NCI-H1436 (cell line): ENCODE measurements at places on chromosomes 11 and 22.

DNA sequence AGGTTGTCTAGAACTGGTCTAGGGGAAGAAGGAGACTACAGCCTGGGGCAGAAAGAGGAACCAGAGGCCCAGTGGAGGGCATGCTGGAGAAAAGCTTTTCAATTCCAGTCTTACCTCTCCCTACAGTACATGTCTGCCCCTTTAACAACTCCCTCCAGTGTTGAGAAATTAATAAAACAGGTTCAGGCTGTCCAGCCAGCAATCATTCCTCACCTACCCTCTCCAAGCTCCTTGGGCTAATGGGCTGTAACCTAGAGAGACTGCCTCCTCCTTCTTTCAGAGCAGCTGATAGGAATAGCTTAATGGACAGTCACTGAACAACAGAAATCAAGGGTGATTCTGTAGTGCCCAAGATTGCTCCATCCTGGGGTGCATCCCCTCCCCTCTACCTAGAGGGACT, 8.8 kb downstream of the SLC35F2 start:
- no peak for DNase-seq

DNA sequence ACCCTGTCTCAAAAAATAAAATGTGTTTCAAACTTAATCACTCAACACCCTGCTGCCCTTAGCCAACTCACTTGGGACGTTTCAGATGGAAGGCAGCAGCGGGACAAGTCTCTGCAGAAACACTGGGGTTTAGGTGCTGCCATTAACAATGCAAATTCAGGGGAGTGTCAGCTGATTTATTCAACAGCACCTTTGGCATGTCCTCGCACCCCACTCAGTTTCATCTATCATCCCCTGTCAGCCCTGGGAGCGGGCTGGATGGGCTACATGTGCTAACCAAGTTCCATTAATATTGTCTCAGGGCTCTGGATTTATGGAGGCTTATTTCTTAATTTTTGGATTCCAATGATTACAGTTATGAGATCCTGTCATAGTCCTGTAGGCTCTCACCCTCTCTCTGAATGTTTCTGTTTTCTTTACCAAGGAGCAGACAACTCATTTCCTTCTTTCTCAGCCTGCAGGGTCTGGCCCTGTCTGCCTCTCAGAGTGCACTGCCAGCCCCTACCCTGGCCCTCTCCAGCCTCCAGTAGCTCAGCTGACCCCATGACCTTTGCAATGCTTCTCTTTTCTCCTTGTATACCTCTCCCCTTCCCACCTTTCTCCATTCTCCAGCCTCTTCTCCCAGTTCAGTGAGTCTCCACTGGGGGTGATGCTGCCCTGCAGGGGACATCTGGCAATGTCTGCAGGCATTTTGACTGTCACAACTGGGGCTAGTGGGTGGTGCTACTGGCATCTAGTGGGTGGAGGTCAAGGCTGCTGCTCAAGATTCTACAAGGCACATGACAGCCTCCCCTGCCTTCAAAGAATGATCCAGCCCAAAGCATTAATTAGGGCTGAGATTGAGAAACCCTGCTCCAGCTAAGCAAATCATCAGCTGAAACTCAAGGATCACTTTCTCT, 79.0 kb downstream of the APIP start:
- no peak for DNase-seq

DNA sequence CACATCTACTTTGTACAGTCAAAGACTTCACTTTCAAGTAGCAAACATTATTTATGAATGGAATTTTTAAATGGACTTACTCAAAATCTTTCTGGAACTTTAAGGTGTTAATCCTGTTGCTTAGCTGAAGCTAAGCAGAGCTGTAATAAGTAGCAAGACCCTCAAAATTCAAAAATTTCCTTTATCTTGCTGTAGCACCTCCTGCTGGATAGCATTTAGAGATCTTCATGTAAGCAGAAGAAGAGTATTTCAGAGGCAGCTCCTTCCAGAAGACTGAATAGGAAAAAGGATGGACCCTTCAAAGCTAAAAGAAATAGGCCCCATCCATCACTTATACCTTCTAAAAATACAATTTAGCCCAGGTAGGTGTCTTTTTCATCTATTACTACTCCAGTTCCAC, 3.4 kb downstream of the PHF21A start:
- no peak for DNase-seq

DNA sequence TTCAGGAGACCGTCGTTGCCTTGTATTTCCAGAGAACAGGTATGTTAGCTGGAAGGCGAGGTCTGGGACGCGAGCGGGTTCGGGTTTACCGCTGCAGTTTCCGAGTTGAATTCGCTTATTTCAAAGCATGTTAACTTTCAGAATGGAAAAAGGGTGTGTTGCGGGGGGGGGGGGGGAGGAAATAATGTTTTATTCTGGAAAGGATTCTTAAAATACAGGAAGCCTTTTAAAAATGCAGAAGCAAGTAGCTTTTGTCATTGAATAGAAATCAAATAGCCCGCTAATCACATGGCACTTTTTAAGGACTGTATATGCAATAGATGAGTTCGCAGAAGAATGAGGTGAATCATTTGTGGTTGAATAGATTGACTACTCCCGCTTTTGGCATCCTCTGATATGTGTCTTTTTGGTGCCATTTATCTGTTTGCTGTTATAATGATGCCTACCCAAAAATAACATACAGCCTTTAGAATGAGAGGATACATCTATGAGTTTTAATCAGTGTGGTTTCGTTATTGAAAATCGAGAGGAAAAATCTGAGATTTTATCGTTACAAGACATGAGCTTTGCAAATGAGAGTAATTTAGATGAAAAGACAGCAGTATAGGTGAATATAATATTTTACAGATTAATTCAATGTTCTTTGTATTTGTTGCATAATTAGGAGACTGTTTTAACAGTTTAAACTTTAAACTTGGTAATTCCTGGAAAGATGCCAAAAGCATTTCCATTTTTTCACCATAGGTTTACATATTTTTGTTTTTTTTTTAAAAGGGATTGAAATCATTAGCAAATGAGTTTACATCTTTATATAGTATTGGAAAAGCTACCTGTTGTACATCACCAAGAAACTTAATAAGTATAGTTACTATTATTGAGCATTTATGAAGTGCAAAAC, 1.7 kb downstream of the PDE3B start:
- DNase-seq, result no peak

GRCh38 chr11:15941206-15941770, 415.1 kb downstream of the SOX6 start:
- DNase-seq, result no peak

- DNase-seq, result no peak
These were observed 103.1 kb downstream of the PRR5L start for GRCh38 chr11:36399236-36399635.

DNA sequence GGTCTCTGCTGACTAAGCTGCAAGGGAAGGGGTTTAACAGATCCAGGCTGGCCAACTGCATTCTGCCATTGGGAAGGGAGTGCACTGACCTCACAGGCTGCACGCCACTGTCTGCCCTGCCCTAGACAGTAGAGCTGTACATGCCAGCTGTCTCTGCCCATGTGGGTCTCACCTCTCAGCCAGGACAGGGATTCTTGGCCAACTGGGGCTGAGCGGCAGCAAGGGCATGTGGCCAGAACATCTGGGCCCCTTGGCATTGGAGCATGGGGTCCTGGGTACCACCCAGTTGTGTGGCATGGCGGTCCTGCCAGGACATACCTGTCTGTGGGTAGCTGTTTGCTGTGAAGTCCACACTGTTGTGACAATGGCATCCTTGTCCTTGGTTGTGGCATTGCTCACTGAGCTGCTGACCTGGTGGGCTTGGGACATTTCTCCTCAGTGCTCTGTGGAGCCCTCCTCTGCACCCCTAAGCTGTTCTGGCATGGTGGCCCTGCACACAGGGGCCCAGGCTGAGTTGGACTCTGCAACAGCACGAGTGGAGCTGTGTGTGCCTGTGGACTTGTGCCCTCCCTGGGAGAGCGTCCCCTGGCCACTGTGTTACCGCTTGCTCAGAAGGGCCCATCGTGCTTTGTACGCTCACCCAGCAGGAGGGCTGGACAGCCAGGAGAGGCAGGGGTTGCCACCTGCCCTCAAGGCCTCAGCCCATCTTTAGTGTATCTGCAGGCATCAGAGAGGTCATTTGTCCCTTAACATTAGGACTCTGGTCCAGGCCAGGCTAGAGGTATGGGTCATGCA, 46.7 kb downstream of the MED15 start:
- no peak for DNase-seq

DNA sequence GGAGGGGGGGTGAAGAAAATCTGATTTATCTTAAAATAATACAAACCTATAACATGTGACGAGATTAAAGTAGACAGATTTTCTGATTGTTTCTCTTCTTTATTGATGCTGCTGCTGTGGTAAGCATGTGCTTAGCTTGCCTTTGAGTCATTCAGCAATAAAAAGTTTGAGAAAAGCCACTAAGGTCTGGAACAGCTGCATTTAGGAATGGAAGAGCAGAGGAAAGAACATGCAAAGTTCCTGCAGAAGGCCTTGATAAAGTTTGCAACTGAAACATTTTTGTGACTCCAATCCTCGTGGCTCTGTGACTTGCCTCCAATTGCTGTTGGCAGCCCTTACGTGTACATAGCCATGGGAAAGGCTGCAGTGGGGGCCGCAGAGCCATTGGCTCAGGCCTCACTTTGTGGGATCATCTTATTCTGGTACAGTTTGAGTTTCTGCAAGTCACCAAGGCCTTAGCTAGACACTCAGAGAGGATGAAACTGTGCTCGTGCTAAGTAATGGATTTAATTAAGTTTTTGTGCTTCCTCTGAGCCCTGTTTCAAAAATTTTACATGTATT, 370.2 kb downstream of the AASDHPPT start:
- no peak for DNase-seq

- no peak for DNase-seq
These were observed 9.3 kb downstream of the LARGE2 start for GRCh38 chr11:45931739-45932138.

DNA sequence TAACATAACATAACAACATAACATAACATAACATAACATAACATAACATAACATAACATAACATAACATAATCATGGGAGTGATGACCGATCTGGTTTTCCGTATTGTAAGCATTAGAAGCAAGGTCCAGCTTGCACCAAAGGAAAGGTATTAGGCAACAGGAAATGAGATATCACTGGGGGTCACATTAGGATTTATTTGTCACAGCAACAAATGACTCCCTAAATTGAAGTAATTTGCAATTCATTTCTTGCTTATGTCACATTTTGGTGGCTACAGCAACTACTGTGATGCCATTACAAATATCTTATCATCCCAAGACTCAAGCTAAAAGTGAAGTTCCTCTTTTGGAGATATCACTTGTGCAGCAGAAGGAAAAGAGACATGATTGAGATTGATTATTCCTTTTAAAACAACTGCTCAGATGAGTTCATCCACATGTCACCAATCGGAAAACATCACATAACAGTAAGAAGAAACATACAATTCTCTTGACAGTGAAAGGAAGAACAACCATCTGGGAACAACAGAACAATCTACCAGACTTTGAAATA, 1331.1 kb upstream of the RAG2 start:
- DNase-seq, result no peak

DNA sequence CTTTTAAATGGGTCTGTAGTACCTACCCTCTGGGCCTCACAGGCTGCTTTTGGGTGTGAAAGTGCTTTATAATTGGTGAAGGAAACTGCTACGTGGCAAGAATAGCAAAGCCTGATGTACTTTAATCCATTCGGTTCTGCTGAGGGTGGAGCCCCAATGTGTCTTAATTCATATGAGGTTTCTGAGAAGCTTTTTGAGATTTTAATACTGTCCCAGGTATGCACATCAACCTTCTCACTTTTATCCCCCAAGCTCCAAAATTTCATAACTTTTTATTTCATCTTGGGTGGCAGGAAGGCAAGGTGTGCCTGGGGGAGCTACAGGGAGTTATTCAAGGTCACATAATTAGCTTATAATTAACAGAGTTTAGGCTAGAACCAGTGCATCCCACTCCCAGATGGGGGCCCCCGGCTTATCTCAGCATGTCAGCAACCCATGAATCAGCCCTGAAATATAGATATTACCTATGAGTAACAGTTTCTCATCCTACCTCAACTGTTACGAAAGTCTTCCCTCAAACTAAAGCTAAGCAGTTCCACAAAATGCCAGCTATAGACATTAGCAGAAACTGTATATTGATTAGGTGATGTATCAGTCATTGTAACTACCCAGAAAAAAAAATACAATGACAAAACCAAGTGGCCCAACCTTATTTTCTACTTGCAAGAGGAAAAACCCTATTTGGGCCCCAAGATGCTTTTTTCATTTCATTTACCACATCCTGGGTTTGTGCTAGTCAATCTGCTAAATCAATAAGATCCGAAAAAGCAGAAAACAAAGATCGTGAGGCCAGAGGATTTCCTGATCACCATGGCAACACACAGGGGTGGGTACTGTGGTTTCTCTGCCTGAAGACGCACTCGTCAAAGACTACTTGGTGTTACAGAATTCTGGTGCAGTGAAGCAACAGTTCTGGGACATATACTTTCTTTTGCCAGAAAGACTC, 26.7 kb downstream of the CD44 start:
- no peak for DNase-seq

DNA sequence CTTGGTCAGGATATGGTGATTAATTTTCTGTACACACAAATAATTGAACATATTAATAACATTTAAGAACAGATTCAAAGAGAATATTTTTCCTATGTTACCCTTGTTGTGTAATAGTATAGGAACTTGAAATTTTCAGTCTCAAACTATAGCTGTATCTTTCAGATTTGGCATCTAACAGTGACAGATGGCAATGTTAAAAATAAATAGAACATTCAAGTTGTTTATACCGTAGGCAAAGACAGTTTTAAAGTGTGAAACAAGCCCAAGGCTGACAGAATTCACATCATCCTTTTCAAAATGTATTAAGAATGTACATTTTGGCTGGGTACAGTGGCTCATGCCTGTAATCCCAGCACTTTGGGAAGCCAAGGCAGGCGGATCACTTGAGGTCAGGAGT, 92.6 kb upstream of the TP53AIP1 start:
- no peak for DNase-seq

- DNase-seq, result no peak
These were observed 4.6 kb downstream of the TNRC6B start for GRCh38 chr22:40182231-40182835.

GRCh38 chr11:59755701-59756557, 753 bp downstream of the STX3 start:
- DNase-seq, result no peak

- no peak for DNase-seq
These were observed 5.1 kb downstream of the TMEM121B start for GRCh38 chr22:17115945-17116565.

DNA sequence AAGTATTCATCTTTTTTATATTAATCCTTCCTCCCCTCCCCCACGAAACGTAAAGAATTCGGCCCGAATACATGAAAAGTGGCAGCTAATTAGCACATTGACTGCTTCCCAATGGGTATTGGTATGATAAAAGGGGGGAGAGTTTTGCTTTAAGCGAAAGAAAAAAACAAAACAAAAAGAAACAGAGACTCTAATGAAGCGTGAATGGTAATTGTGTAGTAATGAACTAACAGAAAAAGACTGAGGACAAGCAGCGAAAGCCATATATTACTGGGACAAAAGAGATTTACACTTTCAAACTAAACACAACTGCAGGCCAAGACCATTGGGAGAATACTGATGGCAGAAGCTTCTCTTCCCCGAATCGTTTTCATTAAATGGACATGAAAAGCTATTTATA, 2.5 kb downstream of the DBX1 start:
- no peak for DNase-seq
